Stimulated activated CD4-positive, alpha-beta T cell treated with anti-CD3 and anti-CD28 coated beads, Interleukin-1b, Interleukin-23, amount 100 ng/mL, for 1 hour (primary cell): ENCODE measurements at places on chromosomes 1 and 21.

DNA sequence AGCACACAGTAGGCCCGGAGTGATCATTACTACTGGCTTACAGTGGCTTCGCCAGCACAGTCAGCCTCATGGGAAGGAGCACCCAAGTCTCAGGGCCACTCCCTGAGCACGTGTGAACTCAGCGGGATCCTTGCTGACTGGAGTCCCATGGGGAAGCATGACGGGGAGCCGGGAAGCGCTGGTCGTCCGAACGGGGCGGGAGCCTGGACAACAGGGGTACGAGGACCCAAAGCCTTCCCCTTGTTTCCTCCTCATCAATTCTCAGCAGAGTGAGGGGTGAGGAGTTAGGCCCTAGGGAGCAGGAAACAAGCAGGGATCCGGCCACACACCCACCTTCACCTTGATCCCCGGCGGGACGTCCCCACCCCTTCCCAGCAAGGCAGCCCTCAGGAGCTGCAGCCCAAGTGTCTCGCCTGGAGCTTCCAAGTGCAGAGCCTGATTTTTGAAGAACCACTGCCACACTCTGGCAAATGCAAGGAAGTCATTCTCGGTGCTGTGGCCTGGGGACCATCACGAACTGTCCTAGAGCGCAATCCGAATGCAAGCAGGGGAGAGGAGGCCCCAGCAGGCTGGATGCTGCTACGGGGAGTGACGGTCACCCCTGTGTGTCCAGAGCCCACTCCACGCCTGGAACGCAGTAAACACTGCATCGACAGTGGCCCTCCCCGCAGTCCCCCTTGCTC, 35.5 kb downstream of the TOMM20 start:
- DNase-seq: no peak

GRCh38 chr21:24197132-24197643, 1410.1 kb downstream of the MRPL39 start:
- DNase-seq: no peak

DNA sequence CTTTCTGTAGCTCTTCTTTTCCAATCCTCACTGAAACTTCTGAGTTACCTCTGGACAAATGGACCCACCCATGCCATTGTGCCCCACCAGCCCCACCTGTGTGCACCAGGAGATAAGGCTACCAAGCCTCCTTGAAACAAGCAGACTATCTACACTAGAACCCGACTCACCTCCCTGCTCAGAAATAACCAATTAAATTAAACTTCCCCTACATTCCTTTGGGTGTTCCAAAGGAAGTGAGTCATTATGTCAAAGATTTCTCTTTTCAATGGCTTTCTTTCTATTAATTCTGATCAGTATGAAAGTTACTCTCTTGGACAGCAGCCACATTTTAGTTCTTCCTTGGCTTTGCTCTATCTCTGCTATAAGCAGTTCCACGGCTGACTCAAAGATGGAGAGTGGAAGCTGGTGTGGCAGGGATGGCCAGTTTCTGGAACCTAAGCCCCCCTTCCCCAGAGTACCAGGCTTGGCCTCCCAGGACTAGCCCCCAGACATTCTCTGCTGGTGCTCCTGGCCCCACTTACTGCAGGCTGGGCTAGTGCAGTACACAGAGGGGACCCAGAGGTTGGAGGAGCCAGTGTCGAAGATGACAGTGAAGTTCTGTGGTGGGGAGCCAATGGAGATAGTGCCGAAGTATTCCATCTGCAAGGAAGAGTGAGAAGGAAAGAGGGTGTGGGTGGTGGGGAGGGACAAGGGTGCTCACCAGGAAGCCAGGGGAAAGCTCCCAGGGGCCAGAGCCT, 1.9 kb downstream of the CTSE start:
- DNase-seq: no peak

DNA sequence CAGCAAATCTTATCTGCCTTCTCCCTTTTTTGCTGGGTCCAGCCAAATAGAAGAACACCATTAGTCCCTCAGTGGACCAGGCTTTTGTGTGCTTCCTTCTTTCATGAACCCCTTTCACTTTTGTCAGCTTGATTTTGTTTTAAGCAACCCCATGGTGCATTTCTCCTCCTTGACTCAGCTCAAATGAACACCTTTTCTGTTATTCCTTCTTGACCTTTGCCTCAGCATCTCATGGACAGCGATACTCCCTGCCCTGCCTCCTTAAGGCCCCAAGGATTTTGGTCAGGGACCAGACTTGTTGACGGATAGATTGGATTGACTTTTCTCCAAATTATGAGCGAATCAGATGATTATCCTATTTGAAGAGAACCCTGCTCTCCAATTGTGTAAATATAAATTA, 356.6 kb upstream of the USP24 start:
- DNase-seq: no peak

GRCh38 chr1:14954210-14954609, 199.3 kb upstream of the TMEM51 start:
- DNase-seq: no peak

- no peak for DNase-seq
These were observed 154.2 kb downstream of the ZP4 start for GRCh38 chr1:237736372-237737029.

GRCh38 chr1:80217377-80217986, 1211.0 kb upstream of the ADGRL4 start:
- DNase-seq: no peak

- no peak for DNase-seq
These were observed 651 bp downstream of the ZBTB8A start for GRCh38 chr1:32539584-32540571.

DNA sequence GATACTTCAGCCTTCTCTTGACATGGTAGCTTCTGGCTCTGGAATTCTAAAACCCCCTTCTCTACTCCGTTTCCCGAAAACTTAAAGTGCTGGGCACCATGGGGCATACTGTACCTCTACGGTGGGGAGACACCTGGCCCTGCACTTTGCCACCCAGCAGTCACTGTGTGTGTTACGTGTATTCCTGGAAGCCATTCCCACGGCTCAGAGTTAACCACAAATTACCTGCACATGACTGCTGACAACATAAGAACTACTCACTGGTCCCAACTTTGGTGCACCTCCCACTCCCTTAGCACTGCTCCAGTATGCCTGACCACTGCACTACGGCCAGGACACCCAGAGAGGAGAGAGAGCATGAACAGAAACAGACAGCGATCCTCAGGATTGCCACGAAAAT, 29.4 kb upstream of the TMPRSS2 start:
- no peak for DNase-seq

- DNase-seq: no peak
These were observed 4.0 kb downstream of the POLR3C start for GRCh38 chr1:145827966-145828365.

- no peak for DNase-seq
These were observed 4.8 kb downstream of the KISS1 start for GRCh38 chr1:204191456-204191855.

DNA sequence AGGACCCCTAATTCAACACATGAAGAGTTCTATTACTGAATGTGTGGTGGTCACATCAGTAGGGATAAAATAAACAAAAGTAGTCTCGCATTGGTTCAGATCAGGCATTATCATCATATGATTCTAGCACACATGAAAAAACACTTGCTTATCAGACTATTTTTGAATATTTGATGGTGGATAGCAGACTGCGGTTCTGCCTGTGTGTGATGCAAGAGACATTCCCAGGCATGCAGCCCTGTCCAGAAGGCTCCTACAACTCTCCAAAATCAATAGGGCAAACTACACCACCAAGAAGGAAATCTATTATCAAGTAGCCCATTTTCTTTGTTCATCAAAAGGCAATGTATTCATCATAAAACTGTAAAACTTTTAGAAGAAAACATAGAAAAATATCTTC, 304.7 kb downstream of the DUSP10 start:
- no peak for DNase-seq

DNA sequence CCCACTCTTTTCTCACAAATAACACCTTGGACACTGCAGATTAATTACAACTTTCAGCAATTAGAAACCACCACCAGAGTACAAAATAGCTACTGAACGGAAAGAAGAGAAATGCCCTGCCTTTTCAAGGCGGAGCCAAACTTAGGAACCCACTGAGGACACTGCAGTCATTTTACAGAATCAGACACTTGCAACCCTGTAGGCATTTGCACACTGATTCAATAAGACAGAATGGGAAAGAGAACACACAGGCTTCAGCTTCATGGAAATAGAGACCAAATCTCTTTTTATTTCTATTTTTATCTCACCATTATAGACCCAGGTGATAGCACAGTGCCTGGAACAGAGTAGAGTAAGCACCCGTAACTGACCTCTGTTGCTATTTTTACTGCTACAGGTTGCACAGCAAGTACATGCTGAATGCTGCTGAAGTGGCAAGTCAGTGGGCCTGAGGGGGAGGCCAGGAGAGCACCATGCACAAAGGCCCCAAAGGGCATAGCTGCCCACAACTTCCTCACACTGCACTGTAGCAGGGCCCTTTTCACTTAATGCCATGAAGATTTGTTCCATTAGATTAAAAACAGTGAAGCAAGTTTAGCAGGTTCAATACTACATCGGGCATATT, 50.7 kb upstream of the EDARADD start:
- DNase-seq: no peak

- no peak for DNase-seq
These were observed 175.3 kb downstream of the APP start for GRCh38 chr21:25995278-25995677.

- DNase-seq: peak; percentile 36
These were observed at the start of gene ECE1 for GRCh38 chr1:21289700-21290545. Gene ECE1, minus strand, starts transcription at chr1:21290463. Its CDS starts 49 bp downstream, at chr1:21290414.

DNA sequence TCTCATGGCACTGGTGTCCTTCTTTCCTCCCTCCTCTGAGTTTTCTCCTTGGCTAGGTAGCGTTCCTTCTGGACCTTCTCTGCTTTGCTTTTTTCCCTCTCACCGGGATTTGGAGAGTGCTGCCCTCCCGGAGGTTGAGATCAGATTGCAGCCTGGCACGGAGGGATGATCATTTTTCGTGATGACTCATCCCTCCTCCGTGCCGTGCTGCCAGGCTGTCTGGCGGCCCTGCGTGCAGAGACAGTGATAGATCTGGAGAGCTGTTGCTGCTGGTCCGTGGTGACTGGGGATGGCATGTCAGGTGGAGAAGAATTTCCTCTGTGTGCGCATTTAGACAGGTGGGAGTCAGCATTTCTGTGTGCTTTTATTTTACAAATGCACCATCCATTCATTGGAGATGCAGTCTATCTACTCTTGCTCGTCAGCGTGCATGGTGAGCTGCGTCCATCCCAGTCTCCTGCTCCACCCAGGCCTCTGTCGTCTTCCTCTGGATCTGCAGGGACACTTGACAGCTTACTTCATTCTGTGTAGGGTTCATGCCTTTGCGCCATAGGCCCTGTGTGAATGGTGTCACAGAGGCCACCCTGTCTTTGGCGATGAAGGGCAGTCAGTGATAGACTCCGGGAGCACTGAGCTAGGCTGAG, 104.4 kb downstream of the PCBP3 start:
- no peak for DNase-seq

GRCh38 chr1:76079475-76080227, 5.1 kb downstream of the ST6GALNAC3 start:
- DNase-seq: no peak

DNA sequence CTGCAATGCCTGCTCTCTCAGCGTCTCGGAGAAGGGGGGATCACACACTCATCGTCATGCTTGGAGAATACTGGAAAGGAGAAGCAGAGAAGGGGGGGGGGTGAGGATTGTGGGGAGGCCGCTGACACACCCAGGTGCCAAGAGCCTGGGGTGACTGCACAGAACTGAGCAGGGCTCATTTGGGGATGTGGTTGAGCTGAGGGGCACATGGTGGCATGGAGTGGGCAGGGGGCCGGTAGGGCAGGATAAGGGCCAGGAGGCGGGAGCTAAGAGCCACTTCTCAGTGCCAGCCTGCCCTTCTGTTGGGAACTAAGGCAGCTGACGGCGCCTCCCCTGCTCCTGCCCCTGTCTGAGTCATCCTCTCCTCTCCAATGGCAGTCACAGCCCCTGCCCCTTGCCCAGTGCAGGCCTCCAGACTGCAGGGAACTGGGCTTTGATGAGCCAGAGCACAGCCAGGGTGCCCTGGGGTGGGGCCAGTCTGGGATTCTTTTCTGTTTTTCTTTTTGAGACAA, 27.2 kb downstream of the MRPL37 start:
- DNase-seq: no peak

- DNase-seq: no peak
These were observed 579 bp upstream of the GTF2B start for GRCh38 chr1:88891951-88892340.
